ENCODE measurements at places on chromosomes 16 and 17. TPM values are rescaled to one million over a fixed set of nuclear protein-coding genes. Genes with fewer than 3 reads are reported as not detected.

DNA sequence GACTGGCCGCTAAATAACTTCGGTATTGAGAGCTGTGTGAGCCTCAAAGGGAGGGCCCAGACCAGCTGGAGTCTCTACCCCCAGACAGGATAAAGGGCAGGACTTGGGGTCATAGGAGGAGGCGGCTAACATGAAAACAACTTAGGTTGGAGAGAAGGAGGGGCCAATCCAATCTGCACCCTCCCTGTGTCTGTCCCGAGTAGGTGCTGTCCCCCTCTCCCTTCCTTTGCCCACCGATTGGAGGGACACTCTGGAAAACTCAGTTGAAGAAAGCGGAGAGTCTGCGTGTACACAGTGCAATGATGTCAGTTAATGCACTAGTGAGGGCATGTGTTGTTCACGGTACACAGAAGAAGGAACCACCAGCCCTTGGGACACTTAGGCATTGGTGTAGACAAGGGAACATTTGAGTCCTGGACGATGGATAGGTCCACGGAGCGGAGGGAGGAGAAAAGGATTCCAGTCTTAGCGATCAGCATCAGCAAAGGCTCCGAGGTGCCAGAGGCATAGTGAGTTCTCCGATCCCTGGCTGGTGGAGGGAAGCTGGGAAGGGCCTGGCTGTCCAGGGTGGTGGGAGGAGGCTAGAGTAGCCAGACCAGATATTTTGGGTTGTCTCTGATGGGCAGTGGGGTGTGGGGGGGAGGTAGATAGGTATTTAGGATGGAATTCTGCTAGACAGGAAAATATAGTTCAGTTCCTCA is 761 bp downstream of the NOL3 start:
- peaks cover 20% of the 10 kb centered on the region for H3K4me1 ChIP-seq
- peak overlapping the region; percentile 36 for H3K4me3 ChIP-seq
- no peak for DNase-seq
- peak overlapping the region; percentile 68 for H3K27ac ChIP-seq

Gene CDRT15
- total RNA-seq = not detected

Gene ZNF19
- 1.6 TPM for total RNA-seq

GRCh38 chr17:19387921-19388521 is 1.0 kb upstream of the MFAP4 start:
- no peaks in the 10 kb centered on the region for H3K27me3 ChIP-seq
- H3K27ac ChIP-seq = no peak overlapping the region
- H3K36me3 ChIP-seq = no peaks in the 10 kb centered on the region
- peaks cover 27% of the 10 kb centered on the region for H3K4me1 ChIP-seq

GRCh38 chr17:48641541-48642058 is 15.4 kb upstream of the HOXB9 start:
- no peaks in the 10 kb centered on the region for H3K27me3 ChIP-seq
- no peak overlapping the region for H3K27ac ChIP-seq
- no peaks in the 10 kb centered on the region for H3K36me3 ChIP-seq
- no peak for DNase-seq

DNA sequence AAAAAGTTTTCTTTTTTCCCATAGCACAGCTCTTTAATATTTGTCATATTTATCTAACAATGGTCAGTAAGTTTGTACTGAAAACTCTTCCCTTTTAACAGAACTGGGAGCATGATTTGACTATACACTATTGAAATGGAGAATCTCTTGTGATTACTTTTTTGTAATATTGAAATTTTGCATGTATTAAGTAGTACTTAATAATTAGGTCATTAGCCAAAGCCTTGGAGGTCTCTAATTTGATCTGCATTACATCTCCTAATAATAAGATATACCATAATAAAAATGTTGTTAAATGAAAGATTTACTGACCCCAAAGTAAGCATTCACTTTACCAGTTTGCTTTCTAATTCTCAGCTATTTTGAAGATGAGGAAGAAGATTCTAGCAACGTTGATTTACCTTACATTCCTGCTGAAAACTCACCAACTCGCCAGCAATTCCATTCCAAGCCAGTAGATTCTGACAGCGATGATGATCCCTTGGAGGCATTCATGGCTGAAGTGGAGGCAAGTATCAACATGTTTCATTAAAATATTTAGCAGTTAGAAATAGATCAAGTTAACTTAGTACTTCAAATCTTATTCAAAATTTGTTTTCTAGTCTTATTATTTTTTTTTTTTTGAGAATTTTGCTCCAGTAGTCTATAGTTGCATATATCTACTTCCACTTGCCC is 18.2 kb downstream of the DDX42 start:
- no peak overlapping the region for H3K4me3 ChIP-seq
- H3K4me1 ChIP-seq = no peaks in the 10 kb centered on the region
- H3K27me3 ChIP-seq = no peaks in the 10 kb centered on the region
- no peak overlapping the region for H3K27ac ChIP-seq
- no peak for DNase-seq

DNA sequence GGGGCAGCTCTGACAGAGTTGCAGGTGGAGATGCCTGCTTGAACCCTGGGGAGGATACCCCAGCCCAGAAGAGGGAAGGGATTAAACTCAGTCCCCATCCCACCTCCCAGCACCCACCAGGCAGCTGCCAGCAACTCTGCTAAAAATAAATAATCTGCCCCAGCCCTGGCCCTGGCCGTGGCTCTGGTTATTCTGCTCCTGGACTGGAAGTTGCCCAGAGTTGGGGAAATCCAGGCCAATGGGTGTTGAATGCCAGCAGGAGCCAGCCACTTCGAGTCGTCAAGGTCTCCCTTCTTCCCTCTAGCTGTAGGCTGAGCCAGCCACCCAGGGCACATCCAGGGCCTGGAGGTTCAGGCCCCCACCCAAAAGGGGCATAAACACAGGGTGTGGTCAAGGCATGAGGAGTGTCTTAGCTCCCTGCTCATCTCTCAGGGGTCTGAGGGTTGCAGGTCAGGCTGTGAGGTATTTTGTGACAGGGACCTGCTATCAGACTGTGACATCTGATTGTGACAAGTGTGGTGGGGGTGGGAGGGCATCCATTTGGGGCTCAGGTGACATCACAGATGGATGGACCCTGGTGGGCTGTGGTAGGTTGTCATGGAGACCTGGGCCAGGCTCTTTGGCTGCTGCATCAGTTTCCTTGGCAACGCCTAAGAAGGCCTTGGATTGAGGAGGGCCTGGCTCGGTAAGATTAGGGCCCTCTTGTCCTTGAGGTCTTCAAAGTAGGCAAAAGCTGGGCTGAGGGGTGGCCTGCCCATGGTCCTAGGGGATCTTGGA is 1.0 kb upstream of the RRAD start:
- no peak for DNase-seq
- 0 out of 3 replicates have a peak, but pooled peaks cover 4% of the 10 kb centered on the region for H3K27me3 ChIP-seq
- no peak overlapping the region for H3K27ac ChIP-seq
- peaks cover 1% of the 10 kb centered on the region for H3K36me3 ChIP-seq
- no peak overlapping the region for H3K4me3 ChIP-seq
- no peaks in the 10 kb centered on the region for H3K4me1 ChIP-seq

- peaks cover 86% of the 10 kb centered on the region for H3K36me3 ChIP-seq
- H3K4me3 ChIP-seq = no peak overlapping the region
- H3K27ac ChIP-seq = no peak overlapping the region
- H3K27me3 ChIP-seq = no peaks in the 10 kb centered on the region
These were observed 18.2 kb upstream of the IL17C start for GRCh38 chr16:88619859-88620815.

DNA sequence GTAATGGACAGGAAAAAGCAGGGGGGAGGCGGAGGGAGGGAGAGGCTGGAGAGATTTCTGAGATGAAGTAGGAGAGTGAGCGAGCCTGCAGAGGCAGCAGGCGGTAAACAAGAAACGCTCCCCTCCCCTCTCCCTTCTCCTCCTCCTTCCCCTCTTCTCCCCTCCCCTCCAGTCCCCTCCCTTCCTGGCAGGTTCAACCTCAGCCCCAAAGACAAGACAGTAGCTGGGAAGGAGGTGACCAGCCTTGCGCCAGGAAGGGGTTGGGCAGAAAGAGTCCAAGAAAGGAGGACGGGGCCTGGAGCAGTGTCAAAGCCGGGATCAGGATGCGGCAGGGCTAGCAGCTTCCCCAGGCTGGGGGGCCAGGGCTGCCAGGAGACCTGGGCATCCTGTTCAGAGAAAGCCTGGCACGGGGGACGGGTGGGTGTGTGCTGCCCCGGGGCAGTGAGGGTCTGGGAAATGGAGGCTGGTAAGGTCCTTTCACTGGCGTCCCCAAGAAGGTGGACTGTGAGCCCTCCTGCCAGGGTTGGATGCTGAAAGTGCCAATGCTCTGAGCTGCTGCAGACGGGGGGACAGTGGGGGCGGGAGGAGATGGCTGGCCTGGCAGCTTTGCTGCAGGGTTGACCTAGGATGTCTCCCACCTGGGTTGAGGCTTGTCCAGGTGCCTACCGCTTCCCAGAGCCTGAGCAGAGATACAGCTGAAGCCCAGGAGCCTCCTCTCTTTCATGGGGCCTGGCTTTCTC is 261.6 kb upstream of the TNRC6C start:
- H3K27ac ChIP-seq = no peak overlapping the region
- peaks cover 83% of the 10 kb centered on the region for H3K27me3 ChIP-seq
- no peaks in the 10 kb centered on the region for H3K4me1 ChIP-seq
- H3K4me3 ChIP-seq = no peak overlapping the region
- DNase-seq = no peak

Gene LPCAT2
- 15.0 TPM for total RNA-seq

Gene SEPTIN1
- 5.6 TPM for total RNA-seq
